ENCODE measurements at places on chromosomes 5 and 9. TPM values are rescaled to one million over a fixed set of nuclear protein-coding genes. Genes with fewer than 3 reads are reported as not detected.

The PCDHGA1 gene
- total RNA-seq = 0.32 TPM

The DHX29 gene
- total RNA-seq = 32.8 TPM

The FRRS1L gene
- total RNA-seq = not detected

The AGXT2 gene
- total RNA-seq = not detected

Measured in epithelial cell of umbilical artery (primary cell).